ENCODE measurements at places on chromosomes 4 and X. TPM values are rescaled to one million over a fixed set of nuclear protein-coding genes. Genes with fewer than 3 reads are reported as not detected.

The CTAG1A gene
- total RNA-seq = not detected

The CT45A1 gene
- not detected for total RNA-seq

The ANOS1 gene
- total RNA-seq = 0.18 TPM

The KCTD8 gene
- total RNA-seq = 0.22 TPM

The NLRP2B gene
- total RNA-seq = not detected

The ARAP2 gene
- 19.5 TPM for total RNA-seq

The EXOC1L gene
- total RNA-seq = not detected

The ERAS gene
- total RNA-seq = not detected

DNA sequence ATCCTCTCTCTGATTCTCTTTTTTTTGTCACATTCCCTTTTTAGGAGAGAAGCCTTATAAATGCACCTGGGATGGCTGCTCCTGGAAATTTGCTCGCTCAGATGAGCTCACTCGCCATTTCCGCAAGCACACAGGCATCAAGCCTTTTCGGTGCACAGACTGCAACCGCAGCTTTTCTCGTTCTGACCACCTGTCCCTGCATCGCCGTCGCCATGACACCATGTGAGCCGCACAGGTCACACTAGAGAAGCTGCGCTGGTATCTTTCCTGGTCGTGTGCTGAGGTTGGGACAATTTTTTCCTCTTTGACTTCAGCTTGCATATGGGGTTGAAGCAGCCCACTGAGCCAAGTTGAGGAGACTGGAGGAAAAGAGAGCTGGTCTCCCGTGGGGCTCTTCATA lies 52.1 kb downstream of the KLF8 start:
- no peak for DNase-seq

DNA sequence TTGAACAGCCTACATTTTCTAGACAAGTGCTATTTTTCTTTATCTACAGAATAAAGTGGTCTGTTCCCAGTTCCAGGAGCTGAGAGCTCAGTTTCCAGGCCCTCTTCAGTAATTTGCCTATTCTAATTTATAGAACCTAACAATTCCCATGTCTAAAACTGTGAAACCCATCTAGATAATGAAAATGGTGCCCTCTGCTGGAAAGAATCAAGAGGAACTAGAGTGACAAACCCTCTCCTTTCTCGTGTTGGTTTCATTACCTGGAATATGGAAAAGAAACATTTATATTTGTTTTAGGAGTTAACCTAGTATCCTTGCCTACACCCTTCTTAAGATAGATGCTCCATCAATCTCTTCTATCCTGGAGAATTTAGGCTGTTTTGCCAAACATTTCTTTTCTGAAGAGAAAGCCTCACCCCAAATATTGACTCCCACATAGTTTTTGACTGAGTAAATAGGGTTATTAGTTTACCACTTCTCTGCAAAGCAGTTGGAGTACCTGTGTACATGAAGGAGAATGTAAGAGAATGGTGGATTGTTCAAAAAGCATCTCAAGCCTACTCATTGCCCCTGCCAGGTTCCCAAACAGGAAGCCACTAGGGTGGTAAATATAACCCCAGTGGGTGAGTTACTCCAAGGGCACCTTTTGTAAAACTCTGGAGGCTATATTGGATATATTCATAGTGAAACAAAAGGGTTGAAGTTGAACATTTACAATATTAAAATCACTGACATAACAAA lies 121.6 kb downstream of the RASL11B start:
- DNase-seq = no peak

GRCh38 chr4:951594-952468 lies 19.6 kb downstream of the TMEM175 start:
- no peak for DNase-seq

GRCh38 chrX:12138361-12139313 lies at the start of gene FRMPD4:
Gene FRMPD4 (plus strand): TSS chrX:12138473. CDS start chrX:12138972, 499 bp downstream.
- DNase-seq = no peak

- DNase-seq = no peak
Measured at GRCh38 chr4:38002451-38003071, 42.4 kb downstream of the PTTG2 start.

- DNase-seq = no peak
Measured at GRCh38 chrX:152635941-152636340, 1.8 kb upstream of the GABRQ start.

- DNase-seq = no peak
Measured at GRCh38 chr4:36773467-36773866, 471.1 kb upstream of the NWD2 start.

GRCh38 chr4:152424396-152424795 lies 111.5 kb downstream of the FBXW7 start:
- DNase-seq = no peak

GRCh38 chr4:124712372-124713184 lies at the start of gene ANKRD50:
Gene ANKRD50 (minus strand): TSS chr4:124712732. CDS start chr4:124710511, 2,221 bp downstream.
- DNase-seq = peak; percentile 91

- no peak for DNase-seq
Measured at GRCh38 chr4:177220376-177220775, 89.3 kb upstream of the NEIL3 start.

- DNase-seq = no peak
Measured at GRCh38 chr4:31458813-31459212, 738.6 kb downstream of the PCDH7 start.

DNA sequence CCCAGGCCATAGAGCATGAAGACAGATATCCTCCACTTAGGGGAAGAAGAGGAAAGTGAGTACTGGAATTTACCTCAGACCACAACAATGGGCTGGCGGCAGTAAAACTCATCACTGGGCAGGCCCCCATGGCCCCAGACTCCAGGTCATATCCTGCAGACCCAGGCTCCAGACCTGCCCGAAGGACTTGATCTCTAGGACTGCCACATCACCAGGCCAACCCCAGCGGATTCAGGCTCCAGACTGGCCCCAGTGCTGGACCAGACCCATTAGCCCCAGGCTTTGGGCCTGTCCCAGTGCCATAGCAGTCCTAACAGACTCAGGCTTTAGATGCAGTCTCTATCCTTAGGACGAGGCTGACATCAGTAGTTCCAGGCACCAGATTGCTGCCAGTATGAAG lies 190.6 kb downstream of the DLG3 start:
- no peak for DNase-seq

DNA sequence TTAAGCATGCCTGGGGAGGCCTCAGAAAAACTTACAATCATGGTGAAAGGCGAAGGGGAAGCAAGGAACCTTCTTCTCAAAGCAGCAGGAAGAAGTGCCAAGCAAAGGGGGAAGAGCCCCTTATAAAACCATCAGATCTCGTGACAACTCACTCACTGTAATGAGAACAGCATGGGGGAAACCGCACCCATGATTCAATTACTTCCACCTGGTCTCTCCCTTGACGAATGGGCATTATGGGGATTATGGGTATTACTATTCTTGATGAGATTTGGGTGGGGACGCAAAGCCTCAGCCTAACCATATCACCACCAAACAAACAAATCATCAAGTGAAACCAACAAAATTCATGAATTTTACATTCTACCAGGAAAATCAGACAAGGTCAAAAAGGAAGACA lies 76.7 kb upstream of the TAB3 start:
- no peak for DNase-seq

GRCh38 chrX:7050271-7050670 lies 97.2 kb upstream of the STS start:
- no peak for DNase-seq

GRCh38 chrX:152832520-152832919 lies 1.7 kb downstream of the NSDHL start:
- DNase-seq = no peak

- no peak for DNase-seq
Measured at GRCh38 chr4:185405296-185405999, 8.8 kb downstream of the ANKRD37 start.

- no peak for DNase-seq
Measured at GRCh38 chrX:56503941-56504673, 59.3 kb upstream of the UBQLN2 start.

DNA sequence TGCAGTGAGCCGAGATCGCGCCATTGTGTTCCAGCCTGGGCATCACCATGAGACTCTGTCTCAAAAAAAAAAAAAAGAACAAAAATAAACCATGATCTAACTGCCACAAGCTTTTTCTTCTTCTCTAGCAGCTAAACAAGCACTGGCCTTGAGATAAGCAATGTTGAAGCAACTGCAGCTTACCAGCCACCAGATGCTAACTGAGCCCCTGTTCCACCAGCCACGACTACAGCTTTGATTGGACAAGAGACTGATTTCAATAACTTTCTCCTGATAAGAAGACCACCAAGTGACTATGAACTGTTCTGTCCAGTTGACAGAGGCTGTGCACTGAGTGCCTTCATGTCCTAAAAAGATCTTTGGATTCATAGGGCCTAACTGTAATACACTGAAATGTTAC lies 58.5 kb downstream of the DCTD start:
- no peak for DNase-seq
